CD4-positive, alpha-beta T cell treated with Interferon alpha-2 for 1 hour (primary cell): ENCODE measurements at places on chromosomes 5 and 9.

DNA sequence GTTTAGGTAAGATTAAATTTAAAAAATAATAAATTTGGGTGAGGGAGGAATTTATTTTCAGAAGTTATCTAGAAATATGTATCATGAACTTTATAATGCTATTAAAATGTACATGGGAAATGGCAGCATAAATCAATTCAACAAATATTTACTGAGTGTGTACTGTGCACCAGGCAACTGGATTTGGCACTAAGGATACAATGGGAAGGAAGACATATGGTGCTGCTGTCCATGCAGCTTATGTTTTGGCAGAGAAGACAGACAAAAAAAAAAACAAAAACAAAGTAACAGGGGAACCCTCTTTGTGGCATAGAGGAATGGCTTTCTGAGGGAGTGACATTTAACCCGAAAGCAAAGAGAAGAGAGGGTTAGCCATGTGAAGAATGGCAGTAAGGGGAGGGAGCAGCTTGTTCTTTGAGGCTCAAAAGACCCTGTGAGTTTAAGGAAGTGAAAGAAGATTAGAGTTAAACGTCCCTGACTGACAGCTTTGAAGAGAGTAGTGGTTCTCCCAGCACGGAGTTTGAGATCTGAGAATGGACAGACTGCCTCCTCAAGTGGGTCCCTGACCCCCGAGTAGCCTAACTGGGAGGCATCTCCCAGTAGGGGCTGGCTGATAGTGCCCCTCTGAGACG, 23.9 kb downstream of the CNTRL start:
- no peak for DNase-seq

GRCh38 chr5:109454731-109455505, 45.1 kb upstream of the PJA2 start:
- DNase-seq: no peak

DNA sequence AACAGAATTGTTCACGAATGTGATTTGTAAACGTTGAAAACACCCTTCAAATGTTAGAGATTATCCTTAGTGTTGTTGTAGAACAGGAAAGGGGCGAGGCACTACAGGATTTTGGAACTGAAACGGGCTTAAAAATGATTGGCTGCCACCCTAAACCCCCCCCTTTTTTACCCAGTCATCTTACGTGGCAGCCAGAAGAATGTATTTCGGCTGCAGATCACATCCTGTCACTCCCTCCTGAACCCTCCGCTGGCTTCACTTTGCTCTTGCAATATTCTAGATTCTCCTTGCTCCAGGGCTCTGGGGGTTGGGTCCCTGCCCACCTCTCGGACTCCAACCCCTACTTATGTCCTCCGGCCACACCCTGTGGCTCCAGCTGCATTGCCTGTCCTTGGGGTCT, 13.9 kb upstream of the UNC5A start:
- no peak for DNase-seq

GRCh38 chr5:142613271-142613671, 72.6 kb downstream of the FGF1 start:
- no peak for DNase-seq

DNA sequence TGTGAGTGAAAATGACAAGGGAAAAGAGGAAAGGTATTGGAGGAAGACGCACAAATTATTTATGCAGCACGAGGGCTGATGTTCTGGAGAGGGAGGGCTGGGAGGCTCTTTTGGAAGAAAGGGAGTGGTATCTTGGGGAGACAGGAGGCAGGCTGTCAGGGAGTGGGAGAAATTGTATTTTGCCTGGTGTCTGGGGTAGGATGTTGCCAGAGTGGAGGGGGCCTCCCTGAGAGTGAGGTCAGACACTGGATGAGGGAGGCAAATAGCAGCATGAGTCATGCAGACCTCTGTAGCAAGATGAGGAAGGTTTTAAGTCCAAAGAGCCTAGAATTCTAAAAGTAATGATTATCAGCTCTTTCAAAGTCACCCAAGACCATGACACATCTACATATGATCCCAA, 158.0 kb downstream of the DMRT2 start:
- DNase-seq: no peak

DNA sequence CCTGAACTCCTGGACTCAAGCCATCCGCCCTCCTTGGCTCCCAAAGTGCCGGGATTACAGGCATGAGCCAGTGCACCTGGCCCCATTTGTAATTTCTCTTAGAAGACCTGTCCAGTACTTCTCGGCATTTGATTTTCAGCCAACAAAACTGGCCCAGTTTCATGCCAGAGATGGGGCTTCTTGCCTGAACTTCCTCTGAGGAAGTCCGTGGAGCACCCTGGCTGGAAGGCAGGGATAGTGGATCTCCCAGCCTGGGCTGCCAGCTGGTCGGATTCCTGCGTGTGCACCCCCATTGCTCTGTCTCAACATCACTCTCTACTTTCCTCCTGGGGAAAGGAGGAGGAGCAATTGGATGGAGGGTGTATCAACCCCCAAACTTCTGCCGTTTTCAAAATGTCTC, 39.0 kb downstream of the FAM78A start:
- no peak for DNase-seq

DNA sequence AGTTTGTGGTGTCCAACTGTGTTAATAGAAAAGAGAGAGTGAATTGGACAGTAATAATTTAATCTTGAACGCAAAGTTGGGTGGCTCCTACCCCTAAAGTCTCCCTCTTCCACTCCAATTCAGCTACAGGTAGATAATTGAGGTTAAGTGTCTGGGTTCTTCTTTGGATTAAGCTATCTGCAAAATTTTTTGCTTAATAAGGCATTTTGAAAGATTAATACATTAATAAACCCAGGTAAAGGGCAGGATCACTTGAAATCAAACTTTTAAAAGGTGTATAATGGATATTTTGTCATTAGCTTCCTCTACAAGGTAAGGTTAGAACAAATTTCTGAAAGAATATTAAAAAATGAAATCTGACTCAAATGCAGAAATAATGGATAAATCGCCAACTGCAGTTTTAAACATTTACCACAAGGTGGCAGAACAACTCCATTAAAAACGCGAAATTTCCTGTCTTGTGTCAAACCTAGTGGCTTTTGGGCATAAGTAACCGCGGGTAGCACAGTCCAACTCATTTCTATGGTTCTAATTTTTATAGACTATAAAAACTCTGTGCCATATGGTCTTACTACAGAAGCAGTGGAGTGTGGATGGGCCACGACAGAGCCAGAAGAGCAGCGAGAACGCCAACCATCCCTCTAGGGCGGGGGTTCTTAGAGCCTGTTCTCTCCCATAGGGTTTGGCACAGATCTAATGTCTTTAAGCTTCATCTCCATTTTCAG, 276.5 kb downstream of the ARHGEF28 start:
- no peak for DNase-seq

DNA sequence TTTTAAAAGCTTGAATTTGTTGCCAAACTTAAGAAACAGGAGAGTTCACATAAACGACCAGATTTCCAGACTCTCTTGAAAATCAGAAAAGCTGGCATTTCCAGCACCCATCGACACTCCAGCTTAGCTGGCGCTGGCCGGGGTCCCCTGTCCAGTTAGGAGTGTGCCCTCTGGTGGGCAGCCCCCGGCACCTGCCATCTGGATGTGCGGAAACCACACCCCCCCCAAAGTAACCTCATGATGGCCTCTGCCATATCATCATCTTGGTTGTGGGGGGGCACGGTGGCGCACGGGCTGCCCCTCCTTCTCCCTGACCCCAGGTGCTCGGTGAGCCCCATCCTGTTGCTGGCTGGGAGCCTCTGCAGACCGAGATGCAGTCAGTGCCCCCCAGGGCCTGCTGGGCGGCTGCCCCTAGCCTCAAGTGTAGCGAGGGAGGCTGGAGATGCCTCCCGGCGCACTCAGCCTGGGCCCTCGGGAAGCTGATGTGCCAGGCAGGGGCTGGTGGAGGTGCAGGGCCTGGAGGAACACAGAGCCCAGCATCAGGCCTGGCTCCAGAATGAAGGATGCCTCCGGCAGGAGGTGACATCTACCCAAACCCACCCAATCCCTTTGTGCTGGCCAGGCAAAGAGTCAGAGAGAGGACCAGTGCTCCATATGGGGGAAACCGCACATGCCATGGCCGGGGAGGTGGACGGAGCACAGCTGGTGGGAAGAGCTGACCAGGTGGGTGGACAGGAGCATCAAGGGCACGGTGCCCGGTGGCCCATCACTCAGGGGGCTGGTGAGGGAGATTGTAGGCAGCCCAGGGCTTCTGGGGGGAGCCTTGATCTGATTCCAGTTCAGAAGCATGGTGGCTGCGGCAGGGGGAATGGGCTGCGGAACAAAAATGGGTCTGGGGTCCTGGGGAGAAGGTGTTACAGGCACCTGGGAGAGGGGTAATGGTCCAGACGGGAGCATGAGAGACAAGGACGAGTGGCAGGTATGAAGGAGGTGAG, 70.6 kb downstream of the ADAMTS2 start:
- no peak for DNase-seq

DNA sequence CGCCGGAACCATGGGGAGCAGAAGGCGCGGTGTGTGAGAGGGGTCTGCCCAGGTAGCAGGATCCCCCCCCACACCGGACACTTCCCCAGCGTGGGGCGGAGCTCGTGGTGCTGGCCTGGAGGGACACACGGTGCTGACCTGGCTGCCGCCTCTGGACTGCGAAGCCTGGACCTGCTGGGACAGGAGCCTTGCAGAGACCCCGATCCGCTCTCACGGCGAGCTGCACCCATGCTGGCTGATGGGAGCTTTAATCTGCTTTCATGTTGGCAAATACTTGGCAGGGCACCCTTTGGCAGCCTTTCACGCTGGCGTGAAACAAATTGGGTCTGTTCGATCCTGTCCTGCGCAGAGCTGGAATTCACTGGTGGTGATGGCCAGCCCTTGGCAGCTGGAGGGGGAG, 7.4 kb downstream of the NKD2 start:
- no peak for DNase-seq

DNA sequence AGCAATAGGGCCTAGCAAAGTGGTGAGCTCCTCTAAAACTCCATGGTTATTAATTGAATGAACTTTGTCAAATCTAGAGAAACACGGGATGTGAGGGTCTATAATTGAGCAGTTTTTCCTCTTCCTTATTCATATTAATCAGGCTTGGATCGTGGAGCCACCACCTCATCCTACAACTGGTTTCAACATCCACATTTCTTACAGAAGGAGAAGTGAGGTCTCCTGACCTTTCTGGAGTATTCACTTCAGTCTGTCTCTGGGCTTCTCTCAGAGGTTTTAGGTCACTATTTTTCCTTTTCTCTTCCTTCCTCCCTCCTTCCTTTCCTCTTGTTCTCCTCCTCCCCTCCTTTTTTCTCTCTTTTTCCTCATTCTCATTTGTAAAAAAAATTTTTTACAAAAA, 177.3 kb upstream of the ACTBL2 start:
- no peak for DNase-seq

- no peak for DNase-seq
Observed at GRCh38 chr5:147989994-147990393, 73.8 kb upstream of the SPINK5 start.

DNA sequence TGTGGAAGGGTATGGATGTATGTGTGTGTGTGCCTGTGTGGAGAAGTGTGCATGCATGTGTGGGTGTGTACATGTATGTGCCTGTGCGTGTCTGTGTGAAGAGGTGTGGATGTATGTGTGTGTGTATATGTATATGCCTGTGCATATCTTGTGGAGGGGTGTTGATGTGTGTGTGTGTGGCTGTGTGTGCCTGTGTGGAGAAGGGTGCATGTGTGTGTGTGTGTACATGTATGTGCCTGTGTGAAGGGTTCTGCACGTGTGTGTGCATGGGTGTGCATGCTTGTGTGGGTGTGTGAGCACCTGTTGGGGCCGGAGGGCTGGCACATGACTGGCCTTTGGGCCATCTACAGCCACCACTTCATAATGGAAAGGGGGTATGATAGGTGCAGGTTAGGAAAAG, 291.4 kb downstream of the IRX2 start:
- no peak for DNase-seq

- no peak for DNase-seq
Observed at GRCh38 chr9:20226345-20226744, 396.0 kb downstream of the MLLT3 start.

DNA sequence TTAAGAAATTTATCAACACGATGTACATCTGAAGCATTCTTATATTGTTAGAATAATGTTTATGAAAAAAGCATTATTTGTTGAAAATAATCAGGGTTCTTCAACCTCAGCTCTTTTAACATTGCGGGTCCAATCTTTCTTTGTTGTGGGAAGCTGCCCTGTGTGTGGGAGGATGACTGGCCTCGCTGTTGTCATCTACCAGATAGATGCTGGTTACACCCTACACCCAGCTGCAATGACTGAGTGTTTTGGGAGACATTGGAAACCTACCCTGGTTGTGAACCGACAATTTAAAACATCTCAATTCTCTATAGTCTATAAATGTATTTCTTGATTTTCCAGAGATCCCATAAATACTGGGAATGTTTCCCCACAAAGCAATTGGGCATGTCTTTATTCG, 794.2 kb upstream of the CDH10 start:
- no peak for DNase-seq

DNA sequence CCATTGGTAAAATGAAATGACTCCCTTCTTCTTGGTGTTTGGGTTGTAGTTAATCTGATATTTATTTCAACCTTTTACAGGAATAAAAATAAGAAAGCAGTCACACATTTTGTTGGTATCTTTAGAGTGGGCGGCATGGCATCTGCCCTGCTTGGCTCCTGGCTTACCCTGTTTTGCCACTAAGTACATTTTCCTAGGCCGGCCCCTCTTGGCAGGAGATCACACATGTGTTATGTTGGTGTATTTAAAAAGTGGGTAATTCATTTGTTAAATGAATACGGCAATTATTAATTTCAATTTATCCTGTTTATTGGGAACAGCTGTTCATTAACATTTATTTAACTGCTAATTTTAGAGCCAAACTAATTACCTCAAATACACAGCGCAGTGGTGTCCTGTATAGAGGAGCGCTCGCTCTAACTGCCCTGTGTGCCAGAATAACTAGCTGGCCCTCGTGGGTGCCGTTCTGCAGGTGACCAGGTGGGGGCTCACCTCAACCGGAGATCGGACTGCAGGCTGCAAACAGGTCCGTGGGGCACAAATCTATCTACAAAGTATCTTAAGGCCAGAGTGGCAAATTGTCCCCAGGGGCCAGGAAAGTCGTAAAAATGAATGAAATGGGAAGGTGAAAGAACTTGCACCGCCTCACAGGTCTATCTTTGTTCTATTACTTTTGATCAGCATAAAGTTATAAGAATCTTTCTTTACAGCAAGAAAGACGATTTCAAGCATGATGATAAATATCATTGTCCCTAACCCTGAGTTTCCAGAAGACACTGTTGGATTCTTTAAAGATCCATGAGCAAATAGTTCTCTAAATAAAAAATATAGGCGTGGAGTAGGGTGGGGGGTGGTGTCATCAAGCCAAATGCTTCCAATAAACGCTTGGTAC, 26.2 kb upstream of the GPR151 start:
- DNase-seq: peak; percentile 47

DNA sequence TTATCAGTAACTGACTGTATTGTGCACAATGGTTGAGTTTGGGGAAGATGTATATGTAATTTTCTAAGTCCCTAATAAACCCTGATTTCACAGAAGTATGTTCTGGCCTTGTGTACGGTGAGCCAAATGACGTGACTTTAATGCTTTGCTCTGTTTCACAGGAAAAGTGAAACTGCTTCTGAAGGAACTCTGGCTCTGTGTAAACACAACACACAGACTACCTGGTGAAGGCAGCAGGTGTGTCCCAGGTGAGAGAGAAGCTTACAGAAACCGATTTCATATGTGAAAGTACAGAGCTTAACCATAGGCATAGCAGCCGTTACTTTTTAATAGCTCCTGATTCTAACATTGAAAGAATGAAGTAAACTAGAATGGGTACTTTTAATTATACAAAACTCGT, 31.9 kb downstream of the ICE1 start:
- no peak for DNase-seq
